ENCODE measurements at places on chromosomes 2 and 18. TPM values are rescaled to one million over a fixed set of nuclear protein-coding genes. Genes with fewer than 3 reads are reported as not detected.

Gene NTSR2
- not detected for total RNA-seq

Gene CYP26B1
- 0.47 TPM for total RNA-seq

Gene SERPINB4
- not detected for total RNA-seq

Gene TACR1
- 2.0 TPM for total RNA-seq

Gene KLHL41
- 13.9 TPM for total RNA-seq

Gene STEAP3
- 5.2 TPM for total RNA-seq

Gene ADGRF3
- not detected for total RNA-seq

Gene EIPR1
- total RNA-seq: 22.5 TPM

Gene SERPINB12
- total RNA-seq: not detected

Gene ACKR3
- total RNA-seq: 21.0 TPM

Gene OXER1
- total RNA-seq: 2.3 TPM

Gene NYAP2
- 0.47 TPM for total RNA-seq

Gene SPC25
- not detected for total RNA-seq

Gene DHRS9
- total RNA-seq: 0.31 TPM

Gene UGT1A5
- total RNA-seq: not detected

Gene SCN9A
- 7.5 TPM for total RNA-seq
